Foreskin keratinocyte (primary cell): ENCODE measurements at places on chromosomes 11 and 22. TPM values are rescaled to one million over a fixed set of nuclear protein-coding genes. Genes with fewer than 3 reads are reported as not detected.

GRCh38 chr11:45333001-45333971 lies 47.1 kb upstream of the SYT13 start:
- no peak for DNase-seq

DNA sequence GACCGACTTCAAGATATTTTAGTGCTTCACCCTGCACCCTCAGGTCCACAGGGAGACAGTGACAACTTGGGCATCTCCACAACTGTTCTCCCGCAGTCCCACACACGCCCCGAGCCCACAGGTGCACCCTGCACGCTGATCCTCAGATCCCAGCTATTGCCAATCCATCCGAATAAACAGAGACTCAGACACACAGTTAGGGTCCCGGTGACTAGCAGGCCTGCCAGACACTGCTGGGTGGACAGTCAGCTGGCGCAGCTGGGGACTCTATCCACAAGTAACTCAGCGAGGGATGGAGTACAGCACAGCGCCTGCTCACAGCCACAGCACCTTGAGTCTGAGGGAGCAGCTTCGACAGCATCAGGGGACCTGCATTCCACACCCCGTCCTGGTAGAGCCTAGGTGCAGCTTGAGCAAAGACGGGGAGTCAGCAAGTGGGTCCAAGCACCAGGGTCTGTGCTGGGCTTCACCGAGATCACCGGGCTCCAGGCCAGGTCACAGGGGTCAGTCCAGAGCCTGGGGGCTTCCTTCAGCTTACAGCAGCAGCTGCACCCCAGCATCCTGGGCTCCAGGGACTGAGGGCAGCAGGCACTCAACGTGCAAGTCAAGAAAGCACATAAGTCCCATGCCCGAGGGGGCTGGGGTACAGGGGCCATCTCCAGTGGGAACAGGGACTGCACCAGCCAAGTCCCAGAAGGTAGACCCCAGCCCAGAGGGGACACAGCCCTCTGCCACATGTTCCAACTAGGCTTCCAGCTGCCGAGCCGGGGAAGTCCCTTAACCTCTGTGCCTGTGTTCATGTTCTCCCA lies 7.6 kb downstream of the RPL3 start:
- no peak for DNase-seq

DNA sequence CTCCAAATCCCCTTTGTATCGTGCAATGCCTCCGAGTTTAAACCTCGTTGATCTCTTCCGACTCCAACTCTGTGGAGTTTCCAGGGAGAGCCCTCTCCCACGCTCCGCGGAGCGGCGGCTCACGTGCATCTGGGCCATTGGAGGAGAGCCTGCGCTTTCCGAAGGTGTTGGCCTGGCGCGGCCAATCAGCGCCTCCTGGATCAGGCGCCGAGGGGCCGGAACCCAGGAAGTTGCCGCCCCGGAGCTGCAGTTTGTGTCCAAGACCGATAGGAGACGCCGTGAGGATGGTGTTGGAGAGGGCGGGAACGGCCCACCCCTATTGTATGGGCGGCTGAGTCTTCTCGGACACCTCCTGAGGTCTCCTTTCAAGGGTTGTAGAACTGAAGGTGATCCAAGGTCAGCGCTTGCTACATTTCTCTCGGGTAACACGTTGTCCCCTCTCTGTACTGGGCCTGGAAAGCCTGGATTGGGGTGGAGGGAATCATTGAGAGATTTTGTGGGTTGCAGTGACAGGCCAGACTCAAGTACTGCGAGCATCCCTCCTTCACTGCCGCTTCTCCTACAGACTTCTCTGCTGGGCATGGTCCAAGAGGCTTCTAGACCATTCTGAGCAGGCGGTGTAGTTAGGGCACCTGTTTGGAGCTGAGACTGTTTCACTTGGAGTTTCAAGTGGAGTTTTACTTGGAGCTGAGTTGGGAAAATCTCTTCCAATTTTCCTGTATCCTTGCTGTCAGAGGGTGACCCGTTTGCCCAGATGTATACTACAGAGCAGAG lies 1.7 kb downstream of the ADAMTS15 start:
- DNase-seq: no peak

GRCh38 chr11:101211407-101211975 lies 81.9 kb upstream of the PGR start:
- peak; percentile 9 for DNase-seq

DNA sequence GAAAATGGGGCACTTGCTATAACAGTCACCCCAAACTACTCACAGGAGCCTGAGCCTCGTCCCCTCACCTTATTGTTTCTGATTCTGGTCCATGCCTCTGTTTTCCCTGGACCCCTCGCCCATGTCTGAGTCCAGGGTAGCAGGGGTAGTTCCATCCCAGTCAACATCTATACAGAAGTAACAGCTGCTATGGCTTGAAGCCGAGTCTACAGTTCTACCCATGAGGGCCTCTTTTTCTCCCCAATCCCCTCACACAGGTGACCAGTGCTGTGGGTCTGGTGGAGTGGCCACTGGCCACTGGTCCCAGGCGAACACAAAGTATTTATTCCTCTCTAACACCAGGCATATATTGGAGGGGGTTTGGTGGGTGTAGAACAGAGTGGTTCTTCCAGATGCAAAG lies 116.4 kb downstream of the ZNF280B start:
- no peak for DNase-seq

FLRT1 gene
- not detected in 2 replicates for polyA plus RNA-seq

DNA sequence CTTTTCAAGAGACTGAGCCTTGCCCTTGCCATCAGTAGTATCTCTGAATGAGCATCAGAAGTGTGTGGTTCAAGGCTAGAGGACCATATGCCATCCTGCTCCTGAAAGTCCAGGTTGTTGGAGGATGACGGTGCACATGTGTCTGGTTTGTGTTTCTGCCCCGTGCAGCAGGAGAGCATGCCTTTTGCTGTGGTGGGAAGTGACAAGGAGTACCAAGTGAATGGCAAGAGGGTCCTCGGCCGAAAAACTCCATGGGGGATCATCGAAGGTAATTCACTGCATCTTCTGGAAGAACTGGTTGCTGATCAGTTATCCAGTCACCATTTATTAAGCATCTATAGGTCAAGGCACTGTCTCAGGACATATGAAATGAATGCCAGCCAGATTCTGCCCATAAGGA lies 6.1 kb upstream of the WBP2NL start:
- no peak for DNase-seq

DNA sequence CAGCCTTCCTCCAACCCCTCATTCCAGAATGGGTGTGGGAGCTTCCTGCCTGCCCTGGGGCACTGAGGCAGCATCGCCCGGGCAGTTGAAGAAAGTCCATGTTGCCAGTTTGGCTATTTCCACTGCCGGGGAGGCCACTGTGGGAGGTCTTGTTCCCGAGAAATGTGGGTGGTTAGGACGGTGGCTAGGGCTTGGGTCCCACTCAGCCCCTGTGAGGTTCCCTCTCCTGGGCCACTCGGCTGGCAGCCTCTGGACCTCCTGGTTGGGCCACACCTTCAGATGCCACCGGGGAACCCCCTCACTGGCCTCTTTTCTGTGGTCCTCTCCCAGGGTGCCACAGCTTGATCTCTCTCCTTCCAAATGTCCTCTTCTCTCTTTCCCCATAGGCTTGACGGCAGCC lies 5.1 kb upstream of the PPP6R3 start:
- DNase-seq: no peak

GRCh38 chr22:28094771-28095170 lies 175.7 kb upstream of the PITPNB start:
- DNase-seq: no peak

ALG8 gene
- 41.8 and 45.1 TPM in 2 replicates for polyA plus RNA-seq

GRCh38 chr11:64224891-64225607 lies 937 bp downstream of the TRPT1 start:
- DNase-seq: no peak

MOGAT2 gene
- not detected in 2 replicates for polyA plus RNA-seq

DNA sequence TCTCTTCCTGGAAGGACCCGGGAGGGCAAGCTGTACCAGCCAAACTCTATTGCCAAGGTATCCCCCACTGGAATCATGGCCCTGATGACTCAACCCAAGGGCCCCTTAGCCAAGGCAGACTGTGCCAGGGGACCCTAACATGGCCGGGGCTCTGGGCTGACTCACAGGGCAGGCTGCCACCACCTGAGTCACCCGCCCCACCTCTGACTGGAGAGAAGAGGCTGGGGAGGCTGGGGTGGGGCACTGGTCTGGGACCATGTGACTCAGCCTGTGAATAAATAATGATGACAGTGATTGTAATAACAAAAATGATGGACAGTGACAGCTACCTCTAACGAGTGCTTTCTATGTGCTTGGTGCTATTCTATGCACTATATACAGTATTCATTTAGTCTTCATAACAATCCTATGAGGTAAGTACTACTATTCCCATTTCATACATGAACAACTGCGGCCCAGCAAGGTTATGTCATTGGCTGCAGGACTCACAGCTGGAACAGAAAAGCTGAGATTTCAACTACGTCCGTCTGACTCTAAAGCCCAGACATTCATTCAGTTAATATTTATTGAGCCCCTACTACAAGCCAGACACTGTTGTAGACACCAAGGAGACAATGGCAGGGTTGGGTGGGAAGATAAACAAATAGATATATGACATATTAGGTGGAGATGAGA lies 84.2 kb downstream of the FBXO7 start:
- peak; percentile 64 for DNase-seq

DNA sequence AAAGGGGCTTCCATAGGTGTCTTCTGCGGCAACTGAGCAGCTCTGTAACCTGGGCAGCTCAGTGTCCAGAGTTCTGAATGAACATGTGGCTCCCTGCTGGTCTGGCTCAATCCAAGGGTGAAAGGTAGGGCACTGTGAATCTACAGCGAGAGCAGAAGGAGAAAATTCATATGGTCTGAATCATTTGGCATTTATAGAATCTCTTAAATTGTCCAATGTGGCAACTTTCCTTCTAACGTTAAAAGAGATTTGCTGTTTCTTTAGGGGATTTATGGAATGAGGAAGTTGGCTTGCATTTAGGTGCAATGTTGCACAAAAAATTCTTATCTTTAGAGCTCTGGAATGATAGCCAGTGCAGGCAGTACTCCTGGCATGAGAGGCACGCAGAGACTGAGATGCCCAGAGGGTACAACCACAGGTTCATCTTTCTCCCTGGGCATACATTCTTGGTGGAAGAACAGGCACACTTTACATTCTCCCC lies 17.0 kb downstream of the ATXN10 start:
- peak; percentile 96 for DNase-seq

DNA sequence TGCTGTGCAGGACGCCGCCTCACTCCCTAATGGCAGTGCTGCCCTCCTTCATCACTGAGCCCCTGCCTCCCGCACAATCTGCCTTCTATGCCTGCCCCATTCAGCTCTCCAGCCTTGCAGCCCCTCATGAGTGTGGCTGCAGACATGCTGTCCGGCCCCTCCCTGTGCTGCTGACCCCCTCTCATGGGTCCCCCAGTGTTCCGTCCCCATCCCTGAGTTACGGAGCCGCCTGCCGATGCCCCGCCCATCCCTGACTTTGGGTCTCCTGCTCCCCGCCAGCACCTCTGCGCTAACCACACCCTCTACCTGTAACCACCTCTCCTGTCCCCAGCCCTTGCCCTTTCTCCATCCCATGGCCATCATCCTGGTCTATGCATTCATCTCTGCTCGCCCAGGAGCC lies 33.3 kb downstream of the CTTN start:
- DNase-seq: no peak

OR56A3 gene
- not detected in 2 replicates for polyA plus RNA-seq

BRSK2 gene
- 0.08 and 0.18 TPM in 2 replicates for polyA plus RNA-seq

GRCh38 chr22:47325249-47325648 lies 562.8 kb downstream of the TBC1D22A start:
- no peak for DNase-seq

DNA sequence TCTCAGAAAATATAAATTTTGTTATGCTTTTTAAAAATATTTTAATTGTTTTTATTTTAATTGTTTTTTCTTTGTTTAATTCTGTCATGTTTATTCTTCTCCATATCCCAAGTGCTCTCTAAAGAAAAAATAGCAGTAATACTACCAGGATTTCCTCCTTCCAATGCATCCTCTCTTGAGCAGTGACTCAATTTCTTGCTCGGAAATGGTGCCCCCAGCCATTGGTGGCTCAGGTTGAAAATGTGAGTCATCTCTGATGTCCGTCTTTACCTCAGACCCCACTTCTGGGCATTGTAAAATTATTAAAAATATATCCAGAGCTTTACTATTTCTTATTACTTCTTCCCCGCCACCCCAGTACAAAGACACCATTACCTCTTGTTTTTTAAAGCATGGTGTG lies 898.5 kb downstream of the METTL15 start:
- DNase-seq: no peak

GRCh38 chr11:9075556-9075955 lies 15.8 kb downstream of the SCUBE2 start:
- no peak for DNase-seq
